ENCODE measurements at places on chromosomes 5 and 9. TPM values are rescaled to one million over a fixed set of nuclear protein-coding genes. Genes with fewer than 3 reads are reported as not detected.

DNA sequence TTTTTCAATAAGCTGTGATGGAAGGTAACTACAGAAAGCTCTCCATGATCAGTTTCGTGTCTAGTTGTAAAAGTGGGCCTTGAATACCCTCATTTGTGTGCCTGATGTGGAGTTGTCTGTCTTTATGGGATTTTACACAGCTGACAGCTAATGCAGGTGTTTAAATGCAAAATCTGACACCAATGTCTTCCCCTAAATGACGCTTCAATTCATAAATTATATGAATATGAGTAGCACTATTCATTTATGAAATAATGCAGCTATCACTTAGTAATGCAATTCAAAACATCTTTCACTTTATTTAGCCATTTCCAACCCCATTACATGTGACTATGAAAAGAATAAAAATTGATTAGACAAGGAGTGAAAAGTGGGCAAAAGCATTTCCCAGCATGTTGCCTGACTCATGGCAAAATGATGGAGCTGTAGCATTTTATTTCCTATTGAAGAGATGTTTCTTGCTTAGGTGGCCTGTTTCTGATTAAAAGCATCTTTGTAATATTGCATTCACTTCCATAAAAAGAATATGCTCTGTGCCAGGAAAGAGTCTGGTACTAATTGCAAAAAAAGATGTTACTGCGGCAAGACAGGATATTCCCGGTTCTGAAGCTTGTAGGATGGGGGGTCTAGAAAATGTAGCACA lies 116.7 kb upstream of the HAPLN1 start:
- DNase-seq: no peak

GRCh38 chr9:91298311-91298710 lies 63.4 kb downstream of the AUH start:
- no peak for DNase-seq

DNA sequence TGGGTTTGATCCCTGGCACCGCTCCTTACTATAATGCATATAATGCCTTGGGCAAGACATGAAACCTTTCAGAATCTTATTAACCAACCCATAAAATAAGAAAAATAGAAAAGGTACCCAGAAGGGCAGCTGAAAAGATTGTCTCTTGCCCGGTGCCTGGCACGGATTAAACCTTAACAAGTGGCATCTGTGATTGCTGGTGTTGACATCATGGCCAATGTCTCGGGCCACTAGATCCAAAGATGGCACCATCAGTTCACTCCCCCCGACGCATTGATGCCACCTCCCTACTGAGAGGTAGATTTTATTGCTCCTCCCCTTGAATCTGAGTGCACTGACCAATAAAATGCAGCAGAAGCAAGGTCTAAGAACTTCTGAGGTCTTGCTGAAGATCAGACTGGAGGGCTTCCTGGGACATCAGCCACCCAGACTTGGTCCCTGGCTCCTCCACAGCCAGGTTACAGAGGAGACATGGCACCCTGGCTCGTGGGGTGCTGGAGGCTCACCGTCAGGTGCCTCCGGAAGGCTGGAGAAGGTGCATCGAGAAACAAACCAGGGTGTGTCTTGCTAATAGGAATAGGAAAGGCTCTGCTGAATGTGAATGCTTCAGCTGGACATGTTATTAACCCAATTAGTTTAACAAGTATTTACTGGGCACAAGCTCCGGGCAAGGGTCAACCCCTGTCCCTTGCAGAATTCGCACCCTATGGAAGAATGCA lies 80.0 kb upstream of the COL5A1 start:
- no peak for DNase-seq

GRCh38 chr5:124253203-124253810 lies 493.1 kb downstream of the ZNF608 start:
- DNase-seq: no peak

The GPR151 gene
- not detected for total RNA-seq

DNA sequence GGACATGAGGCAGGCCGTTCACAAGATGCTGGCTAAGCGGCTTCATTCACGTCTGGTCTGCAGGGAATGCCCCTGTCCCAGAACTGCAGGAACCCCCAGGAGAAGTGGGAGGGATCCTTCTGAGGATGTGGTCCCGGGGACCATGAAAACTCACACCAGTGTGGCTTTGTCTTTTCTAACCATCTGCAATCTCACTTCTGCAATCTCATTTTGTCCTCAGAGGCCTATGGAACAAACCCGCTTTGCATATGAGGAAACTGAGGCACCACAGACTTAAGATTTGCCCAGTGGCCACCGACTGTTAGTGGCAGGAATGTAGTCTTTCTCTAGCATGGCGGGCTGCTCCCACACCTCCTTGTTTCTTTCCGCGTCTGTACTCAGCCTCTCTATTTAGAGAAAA lies 6.9 kb downstream of the CXCL14 start:
- no peak for DNase-seq

The NIM1K gene
- not detected for total RNA-seq

GRCh38 chr5:172541773-172542136 lies 87.4 kb upstream of the SH3PXD2B start:
- no peak for DNase-seq

The CCL27 gene
- not detected for total RNA-seq

DNA sequence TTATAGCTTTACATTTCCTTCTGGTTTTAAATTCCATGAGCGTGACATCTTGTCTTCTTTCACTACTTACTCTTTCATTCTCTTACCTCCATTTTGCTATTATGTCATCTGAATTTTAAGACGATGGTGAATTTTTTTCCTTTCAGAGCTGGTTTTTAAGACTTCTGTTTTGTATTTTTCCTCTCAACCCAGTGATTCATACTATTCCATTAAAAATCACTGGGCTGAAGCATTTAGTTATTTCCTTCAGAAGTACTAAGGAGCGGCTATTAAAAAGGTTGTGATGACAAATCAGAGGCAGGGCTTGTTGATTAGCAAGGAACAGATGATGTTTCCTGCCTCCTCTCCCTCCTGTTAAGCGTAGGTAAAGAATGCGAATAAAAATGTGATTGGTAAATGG lies 16.5 kb downstream of the AGXT2 start:
- DNase-seq: no peak

DNA sequence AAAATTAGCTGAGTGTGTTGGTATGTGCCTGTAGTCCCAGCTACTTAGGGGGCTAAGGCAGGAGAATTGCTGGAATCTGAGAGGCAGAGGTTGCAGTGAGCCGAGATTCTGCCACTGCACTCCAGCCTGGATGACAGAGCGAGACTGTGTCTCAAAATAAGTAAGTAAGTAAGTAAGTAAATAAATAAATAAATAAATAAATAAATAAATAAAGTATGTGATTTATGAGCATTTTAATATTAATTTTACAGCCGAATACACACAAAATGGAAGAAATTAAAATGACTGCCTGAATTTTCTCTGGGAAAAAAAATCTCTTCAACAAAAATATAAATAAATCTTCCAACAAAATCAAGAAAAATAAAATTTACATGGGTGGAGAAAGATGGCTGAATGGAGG lies 740.7 kb downstream of the CDH18 start:
- DNase-seq: no peak

GRCh38 chr5:56055859-56056258 lies 61.1 kb upstream of the IL6ST start:
- no peak for DNase-seq

DNA sequence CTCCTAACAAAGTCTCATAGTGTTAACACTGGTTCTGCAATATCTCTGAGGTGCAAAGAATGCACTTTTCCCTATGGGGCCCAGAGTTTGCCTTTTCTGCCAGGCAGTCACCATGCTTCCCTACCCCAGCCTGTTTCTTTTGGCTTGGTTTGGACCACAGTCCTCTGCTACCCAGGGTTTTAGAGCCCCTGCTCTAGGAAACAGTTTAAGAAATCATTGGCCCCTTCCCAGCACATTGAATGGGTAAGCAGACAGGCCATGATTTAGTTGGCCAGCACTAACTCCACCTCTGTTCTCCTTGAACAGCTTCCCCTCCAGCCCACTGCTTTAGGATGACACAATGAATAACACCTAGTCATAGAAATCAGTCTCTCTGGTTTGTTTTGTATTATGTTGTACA lies 73.2 kb downstream of the UBAP1 start:
- no peak for DNase-seq

- no peak for DNase-seq
These were observed 131.6 kb downstream of the CACNA1B start for GRCh38 chr9:138009016-138009802.

The BAAT gene
- total RNA-seq: not detected
